DMS153 (cell line): ENCODE measurements at places on chromosomes 2 and 18.

GRCh38 chr18:37838083-37838482, 272.5 kb upstream of the CELF4 start:
- no peak for DNase-seq

DNA sequence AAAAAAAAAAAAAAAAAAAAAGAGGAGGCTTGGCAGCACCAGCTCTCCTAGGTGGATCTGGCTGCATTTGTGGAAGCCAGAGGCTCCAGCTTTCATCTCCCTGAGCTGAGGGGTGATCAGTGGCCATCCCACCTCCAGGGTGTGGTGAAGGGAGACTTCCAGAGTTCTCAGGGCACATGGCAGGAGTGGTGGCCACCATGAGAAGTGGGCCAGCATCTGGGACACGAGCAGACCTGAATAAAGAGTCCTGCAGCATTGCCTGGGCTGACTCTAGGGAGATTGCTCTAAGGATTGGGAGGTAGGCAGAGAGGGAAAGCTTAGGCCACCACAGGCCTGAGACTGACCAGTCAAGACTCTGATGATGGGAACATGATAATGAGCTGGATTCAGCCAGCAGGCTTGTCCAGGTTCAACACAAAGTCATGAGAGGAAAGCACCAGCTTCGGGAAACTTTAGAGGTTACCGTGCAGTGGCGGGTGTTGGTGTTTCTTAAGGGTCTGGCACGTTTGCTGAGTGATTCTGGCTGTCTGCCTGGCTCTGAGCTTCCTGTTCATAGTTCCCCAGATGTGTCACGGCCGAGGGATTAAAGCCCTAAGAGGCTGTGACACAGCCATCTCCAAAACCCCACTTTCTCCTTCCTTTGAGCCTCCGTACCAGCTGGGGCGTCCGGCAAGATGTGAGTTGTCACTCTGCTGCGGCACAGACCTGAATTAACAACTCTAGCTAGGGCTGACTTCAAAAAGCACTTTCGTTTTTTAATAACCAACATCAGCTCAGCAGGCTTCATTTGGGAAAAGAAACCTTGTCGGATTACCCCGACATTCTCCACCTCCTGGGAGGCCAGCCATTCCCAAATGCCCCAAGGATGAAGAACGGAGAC, 38.3 kb upstream of the IL1R1 start:
- DNase-seq = no peak

DNA sequence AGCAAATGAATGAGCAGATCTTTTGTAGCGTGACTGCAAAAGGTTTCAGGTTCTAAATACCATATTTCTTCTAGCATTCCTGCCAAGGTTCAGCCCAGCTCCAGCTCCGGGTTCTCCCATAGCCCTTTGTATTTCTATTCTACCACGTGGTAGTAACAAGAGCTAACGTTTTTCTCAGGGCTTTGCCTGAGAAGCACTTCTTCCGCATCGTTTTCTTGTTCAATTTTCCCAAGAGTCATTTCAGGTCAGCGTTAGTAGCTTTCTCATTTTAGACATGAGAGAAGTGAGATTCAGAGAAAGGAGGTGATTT, 120.1 kb upstream of the MYCN start:
- no peak for DNase-seq

DNA sequence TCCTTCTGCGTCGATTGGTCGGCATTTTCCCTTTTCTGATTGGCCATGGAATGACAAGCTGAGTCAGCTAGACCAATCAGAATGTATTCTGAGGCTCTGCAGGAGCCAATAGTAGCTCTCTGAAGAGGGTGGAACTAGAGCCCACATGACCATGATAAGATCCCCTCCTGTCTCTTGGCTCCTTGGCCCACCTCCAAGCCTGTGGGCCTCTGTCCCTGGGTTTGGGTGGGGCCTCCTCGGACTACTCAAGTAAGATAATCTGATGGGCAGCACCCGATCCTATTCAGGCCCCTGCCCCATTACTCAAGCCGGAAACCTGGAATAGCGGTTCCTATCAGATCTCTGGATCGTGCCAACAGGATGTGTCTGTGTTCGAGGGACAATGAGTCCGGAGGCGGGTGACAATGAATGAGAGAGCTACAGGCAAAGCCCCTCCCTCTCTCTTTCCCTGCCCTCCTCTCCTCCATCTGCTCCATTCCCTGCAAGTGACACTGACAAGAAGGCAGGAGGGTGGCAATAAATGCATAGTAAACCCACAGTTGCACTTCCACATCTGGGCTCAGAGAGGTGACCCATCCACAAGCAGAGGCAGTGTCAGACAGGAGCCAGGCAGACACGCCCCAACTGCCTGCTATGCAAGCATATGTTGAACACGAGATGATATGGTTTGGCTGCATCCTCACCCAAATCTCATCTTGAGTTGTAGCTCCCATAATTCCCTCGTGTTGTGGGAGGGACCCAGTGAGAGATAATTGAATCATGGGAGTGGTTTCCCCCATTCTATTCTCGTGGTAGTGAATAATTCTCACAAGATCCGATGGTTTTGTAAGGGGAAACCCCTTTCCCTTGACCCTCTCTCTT, 114.7 kb downstream of the TNS1 start:
- no peak for DNase-seq

DNA sequence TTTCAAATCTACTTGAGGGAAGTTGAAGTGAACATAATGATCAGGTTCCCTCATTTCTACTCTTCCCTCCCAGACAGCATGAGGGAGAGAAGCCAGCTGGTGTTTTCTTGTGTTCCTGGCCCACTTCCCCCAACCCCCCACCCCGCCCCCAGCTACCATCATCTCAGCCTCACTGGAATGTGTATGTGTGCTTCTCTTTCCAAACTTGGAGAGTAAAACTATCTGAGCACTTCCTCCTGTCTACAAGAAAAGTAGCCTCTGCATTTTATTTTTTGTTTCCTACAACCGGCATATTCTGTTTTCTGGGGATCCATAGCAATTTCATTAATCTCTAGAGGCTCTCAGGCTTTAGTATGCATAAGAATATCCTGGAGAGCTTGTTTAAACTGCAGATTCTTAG, 53.6 kb upstream of the GRHL1 start:
- no peak for DNase-seq

GRCh38 chr2:207123335-207123744, 42.4 kb downstream of the KLF7 start:
- no peak for DNase-seq

DNA sequence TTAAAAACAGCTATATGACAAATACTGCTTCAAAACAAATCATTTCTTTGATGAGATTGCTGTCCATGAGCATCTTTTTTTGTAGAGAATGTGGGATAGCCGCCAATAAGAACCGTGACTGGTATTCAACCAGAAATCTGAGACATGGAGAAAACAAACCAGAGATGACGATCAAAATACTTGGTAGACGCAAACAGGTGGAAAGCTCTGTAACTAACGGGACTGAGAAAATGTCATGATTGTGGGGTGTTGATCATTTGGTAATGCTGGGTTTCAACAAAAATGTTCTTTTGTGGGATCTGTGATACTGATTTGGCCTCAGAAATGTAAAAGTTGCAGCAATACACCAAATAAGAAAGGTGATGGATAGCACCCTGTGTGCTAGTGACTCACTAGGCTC, 364.8 kb downstream of the NYAP2 start:
- no peak for DNase-seq

DNA sequence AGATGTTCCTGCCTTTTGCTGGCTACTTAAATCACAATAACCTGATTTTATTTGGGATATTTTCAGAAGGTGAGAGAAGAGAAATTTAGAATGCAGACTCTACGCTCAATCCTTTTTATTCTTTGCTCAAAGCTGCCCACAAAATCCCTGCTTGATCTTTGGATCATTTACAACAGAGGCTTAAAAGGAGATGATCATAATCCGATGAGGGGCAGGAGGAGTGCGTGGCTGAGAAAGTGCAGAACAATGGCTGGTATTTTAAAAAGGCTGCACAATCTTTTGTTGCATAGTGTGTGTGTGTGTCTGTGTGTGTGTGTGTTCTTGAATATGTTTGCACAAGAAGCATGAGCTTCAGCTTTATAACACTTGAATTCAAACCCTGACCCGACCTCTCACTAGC, 256.3 kb upstream of the MYT1L start:
- no peak for DNase-seq

- no peak for DNase-seq
These were observed 33.9 kb upstream of the POMC start for GRCh38 chr2:25202275-25202674.

- no peak for DNase-seq
These were observed 78.9 kb downstream of the RAB31 start for GRCh38 chr18:9787036-9787435.

- DNase-seq = no peak
These were observed 529.1 kb downstream of the IRS1 start for GRCh38 chr2:226270285-226271058.

DNA sequence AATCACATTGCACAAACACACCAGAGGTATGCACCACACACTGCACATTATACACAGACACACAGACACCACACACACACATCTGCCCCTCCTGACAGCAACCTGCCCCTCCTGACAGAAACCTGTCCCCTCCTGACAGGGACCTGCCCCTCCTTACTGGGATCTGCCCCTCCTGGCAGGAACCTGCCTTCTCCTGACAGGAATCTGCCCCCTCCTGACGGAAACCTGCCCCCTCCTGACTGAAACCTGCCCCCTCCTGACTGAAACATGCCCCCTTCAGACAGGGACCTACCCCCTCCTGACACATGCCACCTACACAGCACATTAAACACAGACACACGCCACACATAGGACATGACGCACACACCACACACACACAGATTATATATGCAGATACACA, 88.9 kb downstream of the PXDN start:
- no peak for DNase-seq

DNA sequence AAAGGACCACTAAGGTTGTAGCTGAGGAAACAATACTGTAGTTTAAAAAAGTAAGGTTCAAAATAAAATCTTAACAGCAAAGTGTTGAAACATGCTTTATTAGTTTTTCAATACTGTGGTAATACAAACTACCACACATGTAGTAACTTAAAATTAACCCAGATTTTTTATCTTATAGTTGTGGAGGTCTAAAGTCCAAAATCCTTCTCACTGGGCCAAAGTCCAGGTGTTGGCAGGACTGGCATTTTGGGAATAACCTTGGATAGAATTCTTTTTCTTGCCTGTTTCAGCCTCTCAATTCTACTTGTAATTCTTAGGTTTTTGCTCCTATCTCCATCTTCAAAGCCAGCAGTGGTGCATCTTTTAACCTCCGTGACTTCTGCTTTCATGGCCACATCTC, 942.0 kb downstream of the TSN start:
- DNase-seq = no peak

GRCh38 chr2:221034026-221034701, 537.9 kb downstream of the EPHA4 start:
- no peak for DNase-seq

DNA sequence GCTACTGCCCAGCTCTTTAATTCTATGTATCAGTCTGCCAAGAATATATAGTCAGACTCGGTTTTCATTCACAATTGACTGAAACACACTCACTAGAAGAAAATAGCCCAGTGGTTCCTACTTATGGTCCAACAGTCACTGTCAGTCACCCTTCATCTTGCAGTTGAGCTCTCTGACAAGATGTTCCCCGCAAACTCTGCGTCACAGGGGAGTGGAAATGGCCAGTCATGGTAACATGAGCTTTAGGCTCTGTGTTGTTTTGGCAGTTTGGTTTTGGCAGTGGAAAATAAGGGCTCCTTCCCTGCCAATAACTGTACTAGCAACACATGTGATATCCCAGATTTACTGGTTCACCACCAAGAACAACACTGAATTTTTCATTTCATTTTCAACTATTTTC, 122.5 kb downstream of the PRPF40A start:
- DNase-seq = no peak

- no peak for DNase-seq
These were observed 37.8 kb downstream of the GORASP2 start for GRCh38 chr2:170966648-170967396.

DNA sequence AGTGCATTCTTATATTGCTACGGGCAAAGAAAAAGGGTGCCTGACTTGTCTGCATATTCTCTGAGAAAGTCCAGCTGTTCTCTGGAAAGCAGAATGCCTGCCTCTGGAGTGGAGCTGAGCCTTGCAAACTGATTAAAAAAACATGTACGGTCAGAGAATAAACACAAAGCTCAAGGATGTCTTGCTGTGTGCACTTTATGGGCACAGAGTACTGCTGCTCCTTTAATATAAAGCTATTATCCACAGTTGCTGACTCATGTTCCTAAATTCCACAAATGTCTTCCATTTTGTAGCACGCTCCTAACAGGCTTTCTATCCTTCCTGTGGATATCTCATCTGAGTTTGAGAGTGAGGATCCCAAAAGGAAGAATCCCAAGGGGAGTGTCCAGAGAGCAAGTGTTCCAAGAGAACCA, 229.0 kb downstream of the MREG start:
- DNase-seq = no peak

DNA sequence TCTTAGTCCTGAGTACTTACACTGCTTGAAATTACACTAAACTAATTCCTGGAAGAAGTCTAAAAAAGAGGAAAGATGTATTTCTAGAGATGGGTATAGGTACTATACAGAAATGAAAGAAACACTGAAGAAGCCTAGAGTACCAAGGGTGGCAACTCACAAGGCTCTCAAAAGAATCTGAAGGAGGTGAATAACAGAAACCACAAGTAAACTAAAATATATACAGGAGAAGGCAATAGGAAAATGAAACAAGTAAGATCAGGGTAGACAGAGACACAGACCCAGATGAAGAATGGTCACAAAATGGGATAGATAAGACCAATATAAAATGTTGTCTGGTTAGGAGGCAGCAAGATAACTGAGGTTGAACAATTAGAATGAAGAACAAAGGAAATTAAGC, 59.9 kb downstream of the USP37 start:
- no peak for DNase-seq

GRCh38 chr2:18242716-18243115, 317.7 kb downstream of the RDH14 start:
- DNase-seq = no peak

DNA sequence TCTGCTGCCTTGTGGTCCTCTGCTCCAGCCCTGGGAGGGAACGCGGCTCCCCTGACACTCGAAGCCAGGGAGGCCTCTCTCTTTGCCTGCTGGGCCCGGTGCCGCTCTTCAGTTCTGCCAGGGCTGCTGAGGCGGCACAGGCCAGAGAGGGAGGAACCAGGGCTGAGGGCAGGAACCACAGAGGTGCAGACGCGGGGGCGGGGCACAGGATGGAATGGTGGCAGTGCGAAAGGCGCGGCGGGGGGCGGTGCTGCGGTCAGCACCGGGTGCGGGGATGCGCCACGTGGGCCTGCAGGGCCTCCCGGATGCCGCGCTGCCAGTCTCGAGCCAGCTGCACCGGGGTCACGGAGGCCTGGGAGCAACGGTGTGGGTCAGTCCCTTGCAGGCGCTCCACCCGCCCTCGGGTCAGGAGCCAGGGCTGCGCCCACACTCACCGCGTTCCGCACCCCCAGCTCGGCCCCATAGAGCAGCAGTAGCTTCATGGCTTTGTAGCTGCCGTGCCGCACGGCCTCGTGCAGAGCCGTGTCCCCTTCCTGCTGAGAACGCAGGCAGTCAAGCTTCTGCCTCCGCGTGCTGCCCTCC, 4.4 kb downstream of the ANKRD23 start:
- no peak for DNase-seq

- no peak for DNase-seq
These were observed 127.1 kb upstream of the SLC35G4 start for GRCh38 chr18:11482271-11482670.

- DNase-seq = peak; percentile 24
These were observed 145.2 kb downstream of the GALNT3 start for GRCh38 chr2:165648801-165649200.

DNA sequence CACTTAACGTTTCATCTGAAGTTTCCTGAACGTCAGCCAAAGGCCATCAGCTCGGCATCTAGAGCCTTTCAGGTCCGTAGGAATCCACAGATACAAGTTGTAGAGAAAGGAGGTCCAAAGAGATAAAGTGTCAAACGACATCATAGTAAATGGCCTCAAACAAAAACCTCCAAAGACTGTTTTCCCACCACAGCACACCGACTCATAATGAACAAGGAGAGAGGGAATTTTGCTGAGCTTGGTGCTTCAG, 150.3 kb downstream of the PXDN start:
- DNase-seq = no peak
